Activated T-cell treated with anti-CD3 and anti-CD28 coated beads for 1 hour (primary cell): ENCODE measurements at places on chromosomes 11 and 22.

DNA sequence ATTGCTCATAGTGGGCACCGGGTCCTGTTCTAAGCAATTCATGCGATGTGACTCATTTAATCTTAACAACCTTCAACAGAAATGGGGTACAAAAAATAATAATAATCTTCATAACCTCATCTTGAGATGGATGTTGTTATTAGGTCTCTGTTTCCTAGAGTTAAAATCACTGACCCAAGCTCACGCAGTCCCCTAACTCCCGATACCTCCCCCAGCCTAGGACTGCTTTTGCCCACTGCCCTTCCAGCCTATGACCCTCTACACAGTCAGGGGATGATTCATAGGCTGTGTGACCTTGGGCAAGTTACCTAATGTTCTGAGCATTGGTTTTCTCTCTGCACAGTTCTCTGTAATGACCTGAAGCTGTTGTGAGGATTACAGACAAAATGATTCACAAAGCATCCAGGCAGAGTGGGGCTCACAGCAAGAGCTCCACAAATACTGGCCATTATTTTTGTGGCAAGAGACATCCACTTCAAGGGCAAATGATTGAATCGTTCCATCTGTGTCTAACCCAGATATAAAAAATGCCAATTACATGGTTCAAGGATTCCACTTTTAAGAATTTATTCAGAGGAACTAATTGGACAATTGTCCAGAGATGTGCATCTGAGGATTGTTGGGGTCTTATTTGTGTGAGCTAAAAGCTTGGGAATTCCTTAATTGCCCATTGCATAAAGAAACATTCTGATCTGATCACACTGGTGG, 20.0 kb downstream of the MTFP1 start:
- no peak for DNase-seq

- no peak for DNase-seq
Observed at GRCh38 chr11:8081591-8082250, 710 bp downstream of the TUB start.

DNA sequence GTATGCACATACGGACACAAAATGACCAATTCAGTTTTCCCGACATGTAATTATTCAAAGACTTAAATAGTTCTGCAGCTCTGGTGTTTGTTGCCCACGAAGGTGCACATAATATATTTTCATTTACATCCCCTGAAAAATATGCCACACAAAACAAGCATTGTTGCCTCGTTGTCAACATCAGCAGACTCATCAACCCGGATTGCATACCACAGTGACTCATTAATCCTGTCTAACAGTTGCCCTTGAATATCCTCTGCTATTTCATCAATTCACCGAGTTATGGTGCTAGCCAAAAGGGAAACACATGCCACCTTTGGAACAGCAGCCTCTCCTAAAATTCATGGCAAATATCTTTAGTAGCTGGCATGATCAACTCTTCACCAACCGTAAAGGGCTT, 582.2 kb downstream of the LRRC4C start:
- no peak for DNase-seq

- DNase-seq: no peak
Observed at GRCh38 chr11:68022531-68022930, 8.0 kb upstream of the NDUFS8 start.

DNA sequence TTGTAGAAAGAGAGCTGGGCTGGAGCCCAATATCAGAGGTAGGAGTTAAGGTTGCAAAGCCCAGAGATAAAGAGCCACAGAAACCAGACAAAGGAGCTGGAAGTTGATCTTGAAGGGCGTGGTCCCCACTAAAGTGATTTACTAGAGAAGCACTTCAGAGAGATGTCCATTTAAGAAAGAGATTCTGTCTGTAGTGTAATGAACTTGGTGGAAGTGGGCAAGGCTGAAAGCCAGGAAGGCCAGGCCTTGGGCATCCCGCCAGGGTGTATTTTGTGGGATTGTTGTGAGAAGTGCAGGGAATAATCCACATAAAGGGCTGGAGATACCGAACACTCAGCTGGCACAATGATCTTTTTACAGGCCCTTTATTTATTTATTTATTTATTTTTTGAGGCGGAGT, 1398.8 kb downstream of the TBC1D22A start:
- DNase-seq: no peak

DNA sequence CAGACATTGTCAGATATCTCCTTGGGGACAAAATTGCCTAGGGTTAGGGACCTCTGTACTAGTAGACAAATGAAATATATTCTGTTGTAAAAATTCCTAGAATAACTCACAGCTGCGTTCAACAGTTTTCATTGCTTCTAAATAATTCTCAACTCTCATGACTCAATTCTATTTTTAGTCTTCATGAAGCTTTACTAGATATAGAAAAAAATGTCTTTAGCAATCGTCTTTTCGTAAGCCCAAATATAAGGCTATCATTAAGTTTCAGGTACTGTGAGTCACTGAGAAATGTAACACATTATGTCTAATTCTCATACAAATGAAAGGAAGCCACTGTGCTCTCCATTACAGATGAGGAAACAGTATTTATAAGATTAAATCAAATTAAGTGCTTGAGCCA, 6.4 kb downstream of the MMP12 start:
- no peak for DNase-seq

DNA sequence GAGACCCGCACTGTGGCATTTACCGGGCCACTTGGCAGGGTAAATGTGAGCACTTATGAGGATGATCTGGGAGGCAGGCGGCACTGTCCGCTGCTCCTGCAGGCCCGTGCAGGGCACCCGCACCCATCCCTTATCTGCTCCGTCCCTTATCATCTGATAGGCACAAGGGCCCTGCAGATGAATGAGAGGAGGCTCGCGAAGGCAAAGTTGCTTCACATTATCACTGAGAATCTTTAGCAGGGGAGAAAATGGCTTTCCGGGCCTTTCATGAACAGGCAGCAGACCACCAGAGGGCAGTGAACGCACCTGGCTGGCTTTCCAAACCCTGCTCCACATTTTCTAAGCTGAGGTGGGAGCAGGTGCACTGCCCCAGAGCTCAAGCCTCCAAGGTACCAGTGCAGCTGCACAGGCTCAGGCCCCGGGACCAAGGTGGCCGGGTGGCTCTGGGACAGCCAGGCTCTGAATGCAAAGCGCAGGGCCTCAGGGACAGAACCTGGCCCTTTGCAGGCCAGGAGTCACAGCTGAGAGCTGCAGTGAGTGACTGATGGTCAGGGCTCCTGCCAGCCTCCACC, 165.6 kb downstream of the SHANK2 start:
- DNase-seq: no peak

GRCh38 chr11:126640186-126640585, 284.7 kb downstream of the ST3GAL4 start:
- DNase-seq: no peak

GRCh38 chr11:121596195-121597155, 143.7 kb upstream of the SORL1-AS1 start:
- DNase-seq: no peak

- no peak for DNase-seq
Observed at GRCh38 chr11:83070044-83070701, 1.5 kb downstream of the RAB30 start.

GRCh38 chr11:95796501-95796900, 6.2 kb downstream of the CEP57 start:
- no peak for DNase-seq

- DNase-seq: no peak
Observed at GRCh38 chr11:122226810-122227379, 110.9 kb upstream of the BLID start.

DNA sequence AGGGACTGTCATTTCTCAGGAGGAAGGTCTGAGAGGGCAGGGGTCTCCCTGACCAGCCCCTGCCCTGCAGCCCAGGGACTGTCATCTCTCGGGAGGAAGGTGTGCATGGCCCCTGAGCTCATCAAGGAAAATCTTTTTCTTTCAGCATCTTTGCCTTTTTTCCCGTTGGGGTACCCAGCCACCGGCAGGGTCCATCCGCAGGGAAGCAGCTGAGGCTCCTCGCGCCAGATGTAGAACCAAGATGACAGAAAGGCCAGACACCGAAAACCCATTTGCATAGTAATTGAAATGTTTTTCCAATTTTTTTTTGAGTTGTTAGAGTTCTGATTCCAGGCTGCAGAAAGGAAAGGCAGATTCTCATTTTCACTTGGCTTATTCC, 613.9 kb downstream of the TBC1D22A start:
- DNase-seq: no peak

- no peak for DNase-seq
Observed at GRCh38 chr22:32991353-32992101, 66.7 kb downstream of the SYN3 start.

- DNase-seq: no peak
Observed at GRCh38 chr11:63494975-63495374, 4.0 kb upstream of the PLAAT5 start.

DNA sequence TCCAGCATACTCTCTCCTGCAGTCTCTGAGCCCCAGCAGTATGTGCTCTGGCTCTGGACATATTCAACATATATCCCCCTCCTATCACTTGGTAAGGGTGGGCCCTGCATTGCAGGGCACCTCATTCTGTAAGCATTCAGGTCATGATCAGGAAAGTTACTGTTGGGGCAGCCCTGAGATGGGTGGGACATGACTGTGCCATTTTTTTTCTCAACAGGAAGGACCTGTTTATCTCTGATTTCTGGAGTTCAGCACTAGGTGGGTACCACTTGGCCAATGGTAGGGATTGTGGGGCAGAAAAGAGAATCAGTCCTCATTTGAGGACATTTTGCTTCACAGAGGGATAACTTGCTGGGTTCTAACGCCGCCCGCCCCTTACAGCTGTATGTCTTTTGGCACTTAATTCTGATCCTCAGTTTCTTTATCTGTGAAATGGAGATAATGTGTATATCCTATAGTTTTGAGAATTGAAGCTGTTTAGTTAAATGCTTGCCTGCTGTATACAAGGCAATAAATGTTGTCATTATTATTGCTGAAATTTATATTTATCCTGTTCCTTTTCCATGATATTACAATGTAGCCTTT, 2.2 kb downstream of the SRRD start:
- DNase-seq: no peak

GRCh38 chr11:46039990-46040389, 81.3 kb downstream of the PHF21A start:
- no peak for DNase-seq

DNA sequence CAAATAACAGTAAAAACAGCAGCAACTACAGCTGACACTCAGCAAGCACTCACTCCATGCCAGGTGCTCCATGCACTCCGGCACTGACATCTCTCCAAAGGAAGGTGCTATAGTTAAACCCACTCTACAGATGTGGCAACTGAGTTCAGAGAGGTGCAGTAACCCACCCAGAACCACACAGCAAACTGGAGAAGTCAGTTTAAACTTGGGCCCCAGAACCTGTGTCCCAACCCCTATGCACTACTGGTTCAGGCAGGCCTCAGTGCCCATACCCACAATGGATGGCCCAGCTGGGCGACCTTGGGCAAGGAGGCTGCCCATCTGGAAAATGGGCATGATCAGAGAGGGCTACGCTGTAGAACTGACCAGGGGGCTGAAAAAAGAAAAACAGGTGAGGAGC, 26.4 kb upstream of the TCF20 start:
- no peak for DNase-seq
